ENCODE measurements at places on chromosomes 12 and 14.
A peak's percentile ranks its signal among the peaks of the same experiment; 100 is the strongest.

DNA sequence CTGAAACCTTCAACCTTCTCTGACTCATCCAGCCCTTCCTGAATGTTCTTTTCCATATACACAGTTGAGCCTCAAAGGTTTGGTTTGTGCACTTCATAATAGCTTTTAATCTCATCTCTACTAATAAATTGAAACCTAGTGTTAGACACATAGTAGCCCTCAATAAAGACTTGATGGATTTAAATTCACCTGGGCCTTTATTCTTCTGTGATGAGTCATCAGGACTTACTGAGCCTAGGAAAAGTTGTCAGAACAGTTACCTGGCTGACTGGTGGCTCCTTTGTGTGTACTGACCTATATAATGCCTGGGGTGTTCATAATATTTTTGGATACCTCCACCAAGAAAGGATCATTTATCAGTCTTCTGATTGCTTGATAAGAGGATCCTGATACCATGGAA is 86.4 kb upstream of the NTF3 start:
- DNase-seq = no peak

DNA sequence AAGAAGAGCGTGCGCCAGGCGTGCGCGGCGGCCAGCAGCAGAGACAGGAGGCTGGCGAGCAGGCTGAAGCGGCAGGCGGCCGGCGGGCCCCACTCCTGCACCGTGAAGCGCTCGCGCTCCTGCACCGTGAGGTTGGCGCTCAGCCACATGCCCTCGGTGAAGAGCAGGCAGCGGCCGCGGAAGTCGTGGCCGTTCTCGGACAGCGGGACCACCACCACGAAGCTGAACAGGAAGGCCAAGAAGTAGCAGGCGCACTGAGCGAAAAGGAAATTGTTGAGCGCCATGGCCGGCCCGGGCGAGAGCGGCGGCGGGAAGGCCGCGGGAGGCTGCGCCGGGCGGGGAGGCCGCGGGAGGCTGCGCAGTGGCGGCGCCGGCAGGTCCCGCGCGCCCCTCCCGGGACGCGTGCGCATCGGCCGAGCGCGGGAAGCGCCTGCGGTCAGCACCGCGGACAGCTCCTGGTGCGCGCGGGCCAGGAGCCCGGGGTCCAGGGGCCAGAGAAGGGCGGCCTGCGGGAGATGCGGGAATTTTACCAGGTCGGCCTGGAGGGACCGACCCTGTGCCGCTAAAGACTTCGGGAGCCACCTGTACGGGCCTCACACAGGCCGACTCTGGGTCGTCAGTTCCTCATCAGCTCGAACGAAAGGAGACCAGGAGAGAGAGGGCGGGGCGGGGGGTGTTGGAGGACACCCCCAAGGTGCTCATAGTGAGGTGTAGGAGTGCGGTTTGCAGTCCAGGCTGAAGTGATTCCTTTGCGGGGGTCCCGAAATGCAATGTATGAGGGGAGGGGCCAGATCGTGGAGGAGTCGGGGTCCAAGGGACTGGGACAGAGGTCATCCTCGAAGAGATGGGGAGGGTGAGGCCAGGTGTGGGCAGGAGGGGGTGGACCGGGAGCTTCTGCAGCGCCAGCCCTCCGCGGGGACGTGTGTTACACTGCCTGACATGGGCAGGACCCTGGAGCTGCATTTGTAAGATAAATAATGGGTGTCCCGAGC is at the start of gene TMEM179:
TSS of gene TMEM179 (minus strand) at position 315 of the 992 bp plus-strand sequence. CDS start at position 284, 31 bp downstream.
- DNase-seq = no peak

GRCh38 chr12:40300490-40300889 is 75.7 kb downstream of the LRRK2 start:
- DNase-seq = no peak

DNA sequence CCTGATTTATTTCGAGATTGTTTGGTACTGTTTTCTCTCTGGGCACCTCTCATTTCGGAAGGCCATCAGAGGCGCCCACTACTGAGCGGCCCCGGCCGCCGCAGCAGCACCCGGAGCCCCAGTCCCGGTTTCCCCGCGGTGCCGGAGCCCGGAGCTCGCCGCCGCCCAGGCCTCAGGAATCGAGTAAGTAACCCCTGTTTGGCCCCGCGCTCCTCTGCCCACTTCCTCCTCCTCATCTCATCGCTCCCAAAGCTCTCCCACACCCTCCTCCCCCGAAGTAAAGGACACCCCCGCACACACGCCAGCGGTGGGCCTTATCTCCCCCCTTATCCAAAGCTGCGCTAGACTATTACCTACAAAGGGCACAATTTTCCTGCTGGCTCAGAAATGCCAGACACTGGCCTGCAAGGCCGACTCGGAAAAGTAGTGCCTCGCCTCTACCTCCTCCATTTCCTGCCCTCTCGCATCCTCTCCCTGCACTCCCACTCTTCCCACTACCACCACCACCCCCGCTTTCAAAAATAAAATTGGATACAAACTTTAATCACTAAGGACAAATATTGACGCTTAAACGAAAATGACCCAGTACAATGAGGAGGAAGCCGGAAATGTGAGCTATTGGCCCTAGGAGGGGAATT is 637 bp upstream of the FOXG1 start:
- no peak for DNase-seq

DNA sequence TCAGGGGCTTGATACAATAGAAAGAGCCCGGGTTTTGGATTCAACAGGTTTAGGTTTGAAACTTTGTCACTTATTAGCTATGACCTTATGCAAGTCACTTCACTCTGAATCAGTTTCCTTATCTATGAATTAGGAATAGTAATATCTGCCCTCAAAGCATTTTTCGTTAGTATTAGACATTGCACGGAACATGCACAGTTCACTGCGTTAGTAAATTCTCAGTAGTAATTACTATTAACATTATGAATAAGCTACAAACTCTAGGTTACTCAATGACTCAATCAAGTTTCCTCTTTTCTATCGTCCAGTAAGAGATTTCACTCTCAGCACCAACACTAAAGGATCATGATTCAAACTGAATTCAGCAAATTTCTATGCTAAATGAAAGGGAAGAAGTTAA is 150.3 kb downstream of the CEP83 start:
- DNase-seq = no peak

DNA sequence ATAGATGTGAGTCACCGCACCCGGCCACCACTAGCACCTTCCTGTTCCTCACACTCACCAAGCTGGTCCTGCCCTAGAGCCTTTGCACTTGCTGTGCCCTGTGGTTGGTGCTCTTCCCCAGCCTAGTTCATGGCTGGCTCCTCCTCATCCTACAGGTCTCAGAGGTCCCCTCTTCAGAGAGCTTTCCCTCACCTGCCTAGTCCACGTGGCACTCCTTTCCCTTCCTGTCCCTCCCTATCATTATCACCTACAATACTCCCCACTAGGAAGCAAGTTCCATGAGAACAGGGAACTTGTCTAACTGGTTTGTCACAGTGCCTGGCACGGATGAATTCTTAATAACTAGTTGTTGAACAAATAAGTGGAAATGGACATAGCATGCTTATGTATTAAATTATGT is 24.0 kb upstream of the TMED10 start:
- no peak for DNase-seq

GRCh38 chr12:129561304-129561703 is 342.5 kb downstream of the TMEM132D start:
- DNase-seq = no peak

GRCh38 chr14:99752486-99753121 is 40.6 kb upstream of the EML1 start:
- DNase-seq = no peak

GRCh38 chr12:28759333-28759732 is 389.7 kb upstream of the FAR2 start:
- DNase-seq = no peak

DNA sequence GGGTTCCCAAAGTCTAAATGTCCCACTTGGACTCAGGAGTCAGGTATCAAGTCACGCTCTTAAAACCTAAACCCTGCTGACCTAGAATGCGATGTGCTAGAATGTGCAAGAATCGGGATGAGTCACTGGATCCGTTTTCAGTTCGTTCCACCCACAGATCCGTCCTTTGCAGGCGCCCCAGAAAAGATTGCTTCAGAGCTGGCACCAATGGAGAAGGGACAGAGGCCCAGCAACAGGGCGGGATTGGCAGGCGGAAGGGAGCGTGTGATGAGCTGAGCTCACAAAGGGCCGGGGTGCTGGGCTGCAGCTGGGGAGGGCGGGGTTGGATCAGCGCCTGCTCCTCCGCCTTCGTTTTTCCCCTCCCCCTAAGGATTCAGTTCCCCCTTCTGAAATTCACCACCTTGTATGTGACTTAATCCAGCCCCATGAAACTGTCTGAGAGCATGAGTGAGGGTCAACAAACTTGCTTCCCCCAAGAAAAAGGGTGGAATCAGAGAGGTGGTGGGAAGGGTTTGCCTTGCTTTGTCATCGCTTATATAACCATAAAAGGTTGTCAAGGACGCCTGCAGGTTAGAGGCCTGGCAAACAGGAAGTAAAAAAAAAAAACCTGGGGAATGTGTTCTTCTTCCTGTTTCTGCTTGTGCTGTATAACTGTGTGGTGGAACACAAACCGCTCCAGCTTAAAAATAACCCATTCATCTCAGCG is 2.8 kb upstream of the UBC start:
- DNase-seq = peak; percentile 90

DNA sequence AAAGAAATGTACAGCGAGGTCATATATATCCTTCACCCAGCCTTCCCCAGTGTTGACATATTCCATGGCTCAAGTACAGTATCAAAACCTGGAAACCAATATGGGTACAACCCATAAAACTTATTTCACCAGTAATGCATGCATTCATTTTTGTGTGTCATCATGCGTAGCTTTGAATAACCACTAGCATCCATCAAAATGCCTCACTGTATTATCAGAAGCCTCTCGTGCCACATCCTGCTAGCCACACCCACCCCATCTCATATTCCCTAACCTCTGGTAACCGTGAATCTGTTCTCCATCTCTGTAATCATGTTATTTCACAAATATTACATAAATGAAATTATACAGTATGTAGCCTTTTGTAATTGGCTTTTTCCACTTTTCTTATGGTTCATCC is 314.3 kb downstream of the RAD51B start:
- no peak for DNase-seq

- no peak for DNase-seq
These were observed 686 bp downstream of the B4GALNT1 start for GRCh38 chr12:57632073-57632957.

DNA sequence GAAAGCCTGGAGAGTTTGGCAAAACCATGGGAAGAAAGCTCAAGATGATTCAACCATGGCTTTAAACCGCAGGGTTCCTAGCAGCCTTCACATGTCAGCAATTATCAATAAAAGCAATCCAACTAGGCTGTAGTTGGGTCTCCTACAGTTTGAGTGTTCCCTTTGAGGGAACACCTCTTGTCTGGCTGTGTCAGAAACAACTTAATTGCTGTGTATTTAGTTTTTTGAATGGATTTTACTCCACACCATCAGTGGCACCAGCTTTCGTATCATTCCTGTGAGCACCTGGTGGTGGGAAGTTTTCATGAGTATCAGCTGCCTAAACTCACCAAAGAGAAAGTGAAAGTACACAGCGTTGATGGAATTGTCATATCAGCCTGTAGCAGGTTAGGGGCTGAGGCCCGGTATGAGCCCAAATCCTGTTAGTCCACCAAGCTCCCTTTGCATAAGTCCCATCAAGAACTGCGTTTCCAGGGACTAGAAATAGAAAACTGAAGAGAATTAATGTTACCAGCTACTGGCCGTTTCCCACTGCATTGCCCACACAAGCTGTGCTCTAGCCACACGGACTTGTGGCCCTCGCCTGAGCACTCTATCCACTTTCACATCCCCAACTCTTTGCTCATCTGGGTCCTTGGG is 10.9 kb upstream of the IL26 start:
- no peak for DNase-seq

DNA sequence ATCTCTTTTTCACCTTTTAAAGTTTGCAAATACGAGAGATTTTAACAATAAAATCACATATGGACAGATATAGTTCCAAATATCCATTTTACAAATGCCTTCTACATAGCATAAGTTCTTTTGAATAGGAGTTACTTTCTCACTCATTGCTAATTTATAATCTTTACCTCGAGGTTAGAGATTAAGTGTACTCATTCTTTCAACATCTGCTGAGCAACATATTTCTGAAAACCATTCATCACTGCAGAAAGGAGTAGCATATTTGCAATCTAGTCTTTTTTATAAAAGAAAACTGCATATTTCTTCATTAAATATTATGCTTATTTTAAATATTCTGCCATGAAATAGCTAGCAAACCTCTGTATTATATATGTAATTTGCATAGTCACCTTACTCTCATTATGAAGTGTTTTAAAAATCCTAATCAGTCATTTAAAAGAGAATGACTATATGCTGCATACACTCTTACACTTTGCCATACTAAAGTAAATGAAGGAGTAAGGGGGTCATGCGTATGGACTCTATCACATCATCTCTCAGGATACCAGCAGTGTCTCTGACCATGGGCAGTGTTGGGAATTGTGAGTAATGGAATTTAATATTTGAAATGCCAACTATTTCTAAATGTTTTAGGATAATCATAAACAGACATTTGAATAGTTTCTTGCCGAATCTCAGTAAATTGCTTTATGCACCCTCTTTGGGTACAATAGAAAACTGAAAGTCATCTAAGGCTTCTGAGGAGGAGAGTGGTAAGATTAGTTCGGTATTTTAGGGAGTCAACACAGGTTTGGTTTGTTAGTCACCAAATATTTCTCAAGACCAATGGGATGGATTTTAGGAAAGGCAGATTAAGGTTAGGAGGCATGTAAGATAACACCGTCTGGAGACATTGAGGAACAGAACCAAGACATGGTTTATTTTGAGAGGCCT is 524.8 kb upstream of the ATP2B1 start:
- DNase-seq = no peak

DNA sequence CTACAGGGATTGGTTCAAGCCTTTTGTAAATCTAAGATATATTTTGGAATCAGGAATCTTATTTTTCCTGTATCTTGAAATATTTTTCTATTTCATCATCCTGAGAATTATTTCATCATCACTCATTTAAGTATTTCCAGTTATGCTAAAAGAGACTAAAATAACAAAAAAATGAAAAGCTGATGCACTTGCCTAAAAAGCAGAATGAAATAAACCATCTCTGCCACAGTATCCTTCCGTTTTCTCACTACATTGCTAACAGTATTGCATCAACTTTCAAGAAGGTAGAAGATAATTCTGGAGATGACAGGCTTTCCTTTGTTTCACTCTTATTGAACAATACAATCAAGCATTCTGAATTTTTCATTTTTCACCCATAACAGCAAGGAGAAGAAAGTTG is 31.1 kb upstream of the EIF5 start:
- DNase-seq = no peak

GRCh38 chr12:14893506-14894250 is 8.0 kb upstream of the MGP start:
- DNase-seq = no peak

DNA sequence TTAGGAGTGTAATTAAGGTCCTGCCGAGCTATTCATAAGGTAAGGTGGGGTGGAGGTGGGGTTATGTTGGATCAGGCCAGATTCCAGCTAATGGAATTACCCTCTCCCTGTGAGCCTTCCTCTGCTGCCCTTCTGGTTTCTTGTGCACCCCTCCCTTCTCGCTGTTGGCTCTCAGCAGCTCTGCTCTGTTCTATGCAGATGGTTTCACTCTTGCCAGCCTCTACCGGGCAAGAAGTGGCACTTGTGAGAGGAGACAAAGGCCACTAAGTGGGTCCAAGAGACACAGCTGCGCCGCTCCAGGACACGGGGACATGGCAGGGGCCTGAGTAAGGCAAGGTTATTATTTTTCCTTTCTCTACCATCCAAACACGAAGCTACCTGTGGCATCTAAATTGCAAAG is 334.4 kb downstream of the EMP1 start:
- DNase-seq = no peak

All from thoracic aorta (tissue), 2 donors.